Neural progenitor cell (in vitro differentiated cells): ENCODE measurements at places on chromosomes 5 and 9. TPM values are rescaled to one million over a fixed set of nuclear protein-coding genes. Genes with fewer than 3 reads are reported as not detected.

The GZMA gene
- total RNA-seq: not detected in 2 replicates

- H3K27me3 ChIP-seq: no peaks in the 10 kb centered on the region
- no peak overlapping the region for H3K27ac ChIP-seq
- H3K36me3 ChIP-seq: no peaks in the 10 kb centered on the region
- H3K4me3 ChIP-seq: no peak overlapping the region
- no peaks in the 10 kb centered on the region for H3K4me1 ChIP-seq
- DNase-seq: no peak
Measured at GRCh38 chr5:39274398-39275085, 55.2 kb upstream of the FYB1 start.

DNA sequence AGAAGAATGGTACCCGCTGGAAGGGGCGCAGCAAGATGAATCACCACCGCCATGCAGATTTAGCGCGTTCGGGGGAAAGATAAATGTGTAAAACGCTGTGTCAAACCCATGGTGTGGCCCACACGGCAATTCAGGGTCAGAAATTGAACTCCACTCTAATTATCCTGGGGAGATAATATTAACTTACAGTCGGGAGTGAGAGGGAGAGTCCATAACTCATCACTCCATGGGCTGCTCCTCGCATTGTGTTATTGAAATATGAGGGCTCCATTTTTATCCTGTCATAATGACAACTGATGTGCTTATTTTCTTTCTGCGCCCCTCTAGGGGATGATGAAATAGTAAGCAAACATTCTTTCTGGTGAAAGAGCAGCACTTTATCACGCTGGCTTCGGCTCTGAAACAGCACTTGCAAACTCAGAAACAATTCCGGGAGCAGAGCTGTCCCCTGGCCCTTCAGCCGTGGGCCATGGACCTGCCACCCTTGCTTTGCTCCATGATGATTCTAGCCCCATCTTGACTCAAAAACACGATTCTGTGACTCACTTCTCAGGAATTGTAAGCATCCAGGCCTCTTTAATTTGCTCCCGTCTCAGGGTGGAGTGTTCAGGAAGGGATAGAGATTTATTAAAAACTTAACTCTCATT is 431.6 kb downstream of the IRX1 start:
- no peak for DNase-seq
- H3K4me1 ChIP-seq: no peaks in the 10 kb centered on the region
- no peak overlapping the region for H3K4me3 ChIP-seq
- no peaks in the 10 kb centered on the region for H3K27me3 ChIP-seq

DNA sequence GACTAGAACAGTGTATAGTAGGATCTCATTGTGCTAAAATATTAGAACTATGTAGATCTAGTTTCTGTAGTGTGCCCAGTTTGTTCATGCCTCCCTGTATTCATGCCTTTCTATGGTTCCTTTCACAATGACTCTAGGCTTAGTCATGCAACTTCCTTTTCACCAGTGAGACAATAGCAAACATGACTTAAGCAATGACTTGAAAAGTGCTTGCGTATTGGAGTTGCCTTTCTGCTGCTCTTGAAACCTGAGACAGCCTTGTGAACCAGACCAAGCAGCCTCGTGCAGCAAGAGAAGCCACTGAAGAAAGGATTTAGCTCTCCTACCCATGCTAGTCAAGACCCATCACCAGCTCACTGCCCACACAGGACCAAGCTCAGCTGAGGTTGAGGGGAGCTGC is 294.5 kb upstream of the TAS2R1 start:
- DNase-seq: no peak
- peaks cover 5% of the 10 kb centered on the region for H3K4me1 ChIP-seq
- H3K36me3 ChIP-seq: no peaks in the 10 kb centered on the region
- no peak overlapping the region for H3K27ac ChIP-seq
- no peaks in the 10 kb centered on the region for H3K27me3 ChIP-seq

GRCh38 chr5:73274121-73274520 is 101.1 kb downstream of the TMEM174 start:
- H3K36me3 ChIP-seq: no peaks in the 10 kb centered on the region
- no peak overlapping the region for H3K4me3 ChIP-seq
- no peak for DNase-seq
- no peak overlapping the region for H3K27ac ChIP-seq

- no peaks in the 10 kb centered on the region for H3K36me3 ChIP-seq
- H3K4me1 ChIP-seq: no peaks in the 10 kb centered on the region
- no peak overlapping the region for H3K4me3 ChIP-seq
- no peaks in the 10 kb centered on the region for H3K27me3 ChIP-seq
- DNase-seq: no peak
Measured at GRCh38 chr5:73152411-73153388, 20.3 kb upstream of the TMEM174 start.

DNA sequence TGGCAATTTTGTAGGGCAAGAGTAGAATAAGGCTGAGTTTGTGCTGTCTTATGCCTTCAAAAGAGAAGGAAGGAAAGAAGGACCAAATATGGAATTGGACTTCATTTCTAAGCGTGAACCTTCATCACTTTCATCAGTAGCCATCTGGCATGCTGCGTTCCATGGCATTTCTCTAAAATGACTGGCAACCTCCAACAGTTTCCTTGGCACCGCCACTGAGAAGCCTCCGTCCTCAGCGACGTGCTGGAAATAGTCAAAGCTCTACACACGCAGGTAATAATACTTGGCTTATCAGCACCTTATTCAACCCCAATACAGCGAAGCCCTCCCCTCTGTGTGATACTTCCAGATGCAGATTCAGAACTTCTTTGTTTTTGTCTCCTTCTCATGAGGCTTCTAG is 169.7 kb upstream of the CD180 start:
- H3K4me1 ChIP-seq: no peaks in the 10 kb centered on the region
- no peak overlapping the region for H3K4me3 ChIP-seq
- no peak for DNase-seq
- H3K36me3 ChIP-seq: no peaks in the 10 kb centered on the region
- H3K27me3 ChIP-seq: no peaks in the 10 kb centered on the region

GRCh38 chr5:140926443-140927227 is 536 bp downstream of the PCDHAC1 start:
- H3K4me3 ChIP-seq: peak overlapping the region; percentile 67
- DNase-seq: peak; percentile 98
- no peaks in the 10 kb centered on the region for H3K4me1 ChIP-seq
- peaks cover 58% of the 10 kb centered on the region for H3K27me3 ChIP-seq

DNA sequence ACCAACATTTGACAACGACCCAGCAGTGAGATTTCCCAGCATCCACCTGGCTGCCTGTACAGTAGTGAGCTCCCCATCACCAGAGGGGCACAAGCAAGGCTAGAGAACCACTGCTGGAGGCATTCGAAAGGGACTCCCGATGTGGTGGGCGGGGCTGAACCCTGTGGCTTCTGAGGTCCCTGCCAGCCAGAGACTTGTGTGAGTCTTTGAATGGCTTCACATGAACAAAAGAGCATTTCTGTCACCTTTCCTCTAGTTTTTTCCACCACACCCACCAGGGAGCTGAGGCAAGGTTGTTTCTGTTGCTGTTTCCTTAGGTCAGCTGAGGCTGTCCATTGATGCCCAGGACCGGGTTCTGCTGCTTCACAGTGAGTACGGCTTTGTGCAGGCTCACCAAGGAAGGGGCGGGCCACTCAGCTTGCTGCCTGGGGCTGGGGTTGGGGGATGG is 15.7 kb downstream of the RGS3 start:
- peak; percentile 51 for DNase-seq
- H3K27ac ChIP-seq: no peak overlapping the region
- no peaks in the 10 kb centered on the region for H3K27me3 ChIP-seq
- no peak overlapping the region for H3K4me3 ChIP-seq
- peaks cover 24% of the 10 kb centered on the region for H3K4me1 ChIP-seq

DNA sequence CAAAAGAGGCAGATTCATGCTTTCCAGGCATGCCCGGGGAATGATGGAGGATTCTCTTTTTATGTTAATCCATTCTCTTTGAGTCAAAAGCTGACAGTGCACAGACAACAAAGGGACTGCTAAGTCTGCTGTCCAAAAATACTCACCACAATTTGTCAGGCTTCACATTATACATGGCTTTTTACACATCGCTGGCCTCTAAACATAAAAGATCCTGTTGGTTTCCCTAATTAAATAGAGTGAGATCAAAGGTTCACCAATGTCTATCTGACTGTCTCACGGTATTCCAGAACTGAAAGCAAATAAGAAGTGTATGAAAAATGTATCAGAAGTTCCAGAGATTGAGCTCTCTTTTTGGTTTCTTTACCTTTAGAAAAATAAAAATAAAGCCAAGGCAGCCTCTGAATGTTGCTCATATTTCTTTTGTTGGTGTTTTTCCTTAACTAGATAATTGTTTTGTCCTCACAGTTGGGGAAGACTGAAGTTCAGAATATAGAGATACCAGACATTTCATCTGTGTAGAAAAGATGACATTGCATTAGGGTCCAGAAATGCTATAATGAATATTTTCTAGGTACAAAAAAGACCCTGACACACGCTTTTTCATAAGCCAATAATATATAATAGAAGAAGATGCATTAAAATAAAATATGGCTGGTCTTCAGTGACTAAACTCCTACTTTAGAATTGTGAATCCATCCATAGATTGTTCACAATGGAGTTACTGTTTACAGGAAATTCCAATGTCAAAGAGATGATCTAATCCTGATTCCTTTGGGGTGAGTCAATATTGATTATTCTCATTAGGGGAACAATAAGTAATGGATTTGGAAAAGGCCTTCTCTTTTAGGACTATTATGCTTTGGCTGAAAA is 688.2 kb upstream of the CDH6 start:
- H3K27ac ChIP-seq: no peak overlapping the region
- peak; percentile 44 for DNase-seq
- H3K4me3 ChIP-seq: no peak overlapping the region
- no peaks in the 10 kb centered on the region for H3K27me3 ChIP-seq
- H3K36me3 ChIP-seq: no peaks in the 10 kb centered on the region

- no peak overlapping the region for H3K4me3 ChIP-seq
- DNase-seq: peak; percentile 30
- peak overlapping the region; percentile 69 for H3K27ac ChIP-seq
- H3K36me3 ChIP-seq: no peaks in the 10 kb centered on the region
- peaks cover 16% of the 10 kb centered on the region for H3K4me1 ChIP-seq
Measured at GRCh38 chr5:80268916-80269315, 13.1 kb upstream of the SERINC5 start.

DNA sequence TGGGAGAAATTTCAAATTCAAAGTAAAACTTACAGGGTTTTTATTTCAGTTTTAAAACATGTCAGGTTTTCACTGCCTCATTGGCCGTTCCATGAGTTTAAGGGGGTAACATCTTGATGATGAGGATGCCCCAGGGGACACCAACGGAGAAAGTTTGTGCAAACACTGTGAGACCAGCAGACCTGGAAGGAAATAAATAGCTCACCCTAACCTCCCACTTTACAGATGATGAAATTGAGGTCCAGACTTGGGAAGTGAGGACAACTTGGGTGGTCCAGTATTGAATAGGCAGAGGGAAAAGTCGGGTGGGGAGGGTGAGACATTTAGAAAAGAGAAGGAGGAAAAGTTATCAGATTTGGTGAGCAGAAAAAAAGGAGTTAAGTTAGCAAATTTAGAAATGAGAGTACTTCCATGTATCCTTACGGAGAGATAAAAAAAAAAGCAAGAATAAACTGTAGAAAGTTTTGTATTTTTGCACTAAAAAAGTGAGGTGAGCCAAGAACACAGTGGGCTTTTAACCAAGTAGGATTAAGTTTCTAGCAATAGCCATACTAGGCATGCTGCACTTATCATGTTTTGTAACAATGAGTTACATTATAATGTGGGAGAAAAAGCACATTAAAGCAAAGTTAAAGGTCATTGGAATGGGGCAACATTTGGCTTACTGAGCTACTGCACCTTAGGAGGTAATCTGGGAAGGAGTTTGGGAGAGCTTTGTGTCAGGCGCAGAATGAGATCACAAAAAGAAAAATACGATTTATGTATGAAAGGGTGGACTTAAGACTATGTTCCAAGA is 125.1 kb downstream of the GAS1 start:
- peaks cover 10% of the 10 kb centered on the region for H3K4me1 ChIP-seq
- H3K27ac ChIP-seq: no peak overlapping the region
- no peak overlapping the region for H3K4me3 ChIP-seq
- no peaks in the 10 kb centered on the region for H3K27me3 ChIP-seq
- DNase-seq: no peak

The GABRP gene
- 0.03 TPM in 1 of 2 replicates, not detected in the other for total RNA-seq

The NR2F1-AS1 gene
- total RNA-seq: 8.3 and 9.3 TPM in 2 replicates

DNA sequence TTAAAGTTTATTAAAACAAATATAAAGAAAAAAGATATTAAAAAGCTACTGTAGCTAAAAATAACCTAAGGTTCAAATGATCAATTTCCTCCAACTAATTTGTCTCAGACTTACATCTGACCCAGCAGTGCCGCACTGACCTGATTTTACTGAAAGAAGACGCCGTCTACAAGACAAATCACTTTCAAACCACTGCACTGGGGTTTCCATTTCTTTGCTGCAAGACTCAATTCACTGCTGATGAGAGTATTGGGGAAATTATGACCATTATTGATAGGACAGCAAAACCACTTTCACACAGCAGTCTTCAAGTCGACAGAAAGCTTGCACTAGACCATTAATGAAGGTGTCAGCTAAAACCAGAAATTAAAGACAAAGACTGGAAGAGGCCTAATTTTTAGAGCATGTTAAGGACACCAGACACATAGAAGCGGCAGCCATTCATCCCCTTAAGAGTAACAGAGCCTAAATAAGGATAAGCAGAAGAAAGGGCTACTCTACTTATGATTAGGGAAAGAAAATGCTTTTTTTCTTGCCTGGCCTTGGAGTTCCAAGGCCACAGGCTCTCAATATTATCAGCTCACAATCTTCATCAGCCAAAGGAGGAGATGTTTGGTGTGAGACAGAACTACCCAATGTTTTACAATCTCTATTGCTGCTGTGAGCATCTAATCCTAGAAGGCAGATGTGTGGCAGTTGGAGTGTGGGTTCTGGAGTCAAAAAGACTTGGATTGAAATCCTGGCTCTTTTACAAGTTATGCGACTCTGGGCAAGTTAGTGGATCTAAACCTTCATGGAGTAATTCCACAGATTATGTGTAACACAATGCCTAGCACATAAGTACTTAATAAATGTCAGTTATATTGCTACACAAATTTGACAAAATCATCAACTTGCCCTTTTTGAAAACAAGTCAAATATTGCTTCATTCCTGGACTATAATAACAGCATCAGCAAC is 190.7 kb downstream of the MAPKAP1 start:
- peaks cover 46% of the 10 kb centered on the region for H3K4me1 ChIP-seq
- H3K27me3 ChIP-seq: no peaks in the 10 kb centered on the region
- H3K27ac ChIP-seq: no peak overlapping the region
- no peak overlapping the region for H3K4me3 ChIP-seq
- no peak for DNase-seq

DNA sequence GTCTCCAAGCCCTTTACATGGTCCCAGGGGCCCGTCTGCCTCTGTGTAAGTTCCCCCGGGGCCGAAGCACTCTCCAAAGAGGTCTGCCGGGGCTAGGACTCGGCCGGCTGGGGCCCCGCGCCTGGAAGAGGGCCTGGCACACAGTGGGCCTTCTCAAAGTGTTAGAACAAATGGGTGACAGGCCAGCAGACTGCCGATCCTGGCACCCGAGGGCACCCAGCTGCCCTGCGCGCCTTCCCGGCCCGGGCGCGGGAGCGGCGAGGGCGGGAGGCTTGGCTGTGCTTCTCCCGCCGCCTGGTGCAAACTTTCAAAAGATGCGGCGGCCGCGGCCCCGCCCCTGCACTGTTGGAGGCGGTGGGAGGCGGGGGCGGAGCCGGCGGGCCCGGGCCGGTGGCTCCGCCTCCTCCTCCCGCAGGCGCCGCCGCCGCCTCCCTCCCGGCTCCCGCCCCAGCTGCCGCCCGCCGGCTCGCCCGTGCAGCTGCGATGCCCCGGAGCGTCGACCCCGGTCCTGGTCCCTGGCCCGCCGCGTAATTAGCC is at the start of gene NEURL1B:
NEURL1B (plus strand) TSS at position 442 of the 537 bp plus-strand sequence. CDS start 144 bp downstream, outside the sequence.
- peaks cover 33% of the 10 kb centered on the region for H3K27me3 ChIP-seq
- peaks cover 22% of the 10 kb centered on the region for H3K4me1 ChIP-seq
- no peaks in the 10 kb centered on the region for H3K36me3 ChIP-seq
- no peak within 1 kb of the TSS for H3K27ac ChIP-seq
- DNase-seq: peak; percentile 95
- H3K4me3 ChIP-seq: peak within 1 kb of the TSS; percentile 92
